ENCODE measurements at places on chromosomes 13 and 19.

DNA sequence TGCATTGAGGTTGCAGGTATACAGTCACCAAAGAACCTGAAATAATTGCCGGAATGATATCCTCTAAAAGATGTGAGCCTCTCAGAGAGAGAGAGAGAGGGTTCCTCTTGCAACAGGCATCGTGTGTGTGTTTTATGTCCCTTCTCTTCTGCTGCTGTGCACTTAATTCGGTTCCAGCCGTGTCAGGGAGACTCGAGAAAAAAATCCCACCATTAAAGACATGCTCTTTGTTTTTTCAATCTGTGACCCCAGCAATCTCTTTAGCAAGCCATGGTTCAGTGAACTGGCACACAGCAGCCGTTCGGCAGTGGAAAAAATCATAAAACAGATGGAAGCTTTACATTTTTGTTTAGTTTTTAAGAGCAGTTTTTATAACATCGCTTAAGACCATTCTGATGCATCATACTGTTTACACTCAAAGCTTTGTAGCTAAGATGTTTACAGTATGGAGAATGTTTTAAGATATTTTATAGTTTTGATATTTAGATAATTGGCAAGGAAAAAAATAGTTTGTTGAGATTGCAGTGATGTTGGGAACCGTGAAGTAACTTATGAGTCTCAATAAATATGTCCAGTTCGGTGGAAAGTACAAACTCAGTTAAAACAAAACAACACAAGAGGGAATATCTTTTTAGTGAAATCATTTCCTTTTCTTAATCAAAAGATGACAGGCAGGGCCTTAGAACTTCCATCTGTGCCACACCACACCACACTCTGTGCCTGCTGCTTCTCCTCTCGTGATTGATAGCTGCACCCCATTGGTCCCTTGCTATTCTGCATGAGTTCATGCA lies 31.2 kb upstream of the ZNF536 start:
- no peak for DNase-seq

DNA sequence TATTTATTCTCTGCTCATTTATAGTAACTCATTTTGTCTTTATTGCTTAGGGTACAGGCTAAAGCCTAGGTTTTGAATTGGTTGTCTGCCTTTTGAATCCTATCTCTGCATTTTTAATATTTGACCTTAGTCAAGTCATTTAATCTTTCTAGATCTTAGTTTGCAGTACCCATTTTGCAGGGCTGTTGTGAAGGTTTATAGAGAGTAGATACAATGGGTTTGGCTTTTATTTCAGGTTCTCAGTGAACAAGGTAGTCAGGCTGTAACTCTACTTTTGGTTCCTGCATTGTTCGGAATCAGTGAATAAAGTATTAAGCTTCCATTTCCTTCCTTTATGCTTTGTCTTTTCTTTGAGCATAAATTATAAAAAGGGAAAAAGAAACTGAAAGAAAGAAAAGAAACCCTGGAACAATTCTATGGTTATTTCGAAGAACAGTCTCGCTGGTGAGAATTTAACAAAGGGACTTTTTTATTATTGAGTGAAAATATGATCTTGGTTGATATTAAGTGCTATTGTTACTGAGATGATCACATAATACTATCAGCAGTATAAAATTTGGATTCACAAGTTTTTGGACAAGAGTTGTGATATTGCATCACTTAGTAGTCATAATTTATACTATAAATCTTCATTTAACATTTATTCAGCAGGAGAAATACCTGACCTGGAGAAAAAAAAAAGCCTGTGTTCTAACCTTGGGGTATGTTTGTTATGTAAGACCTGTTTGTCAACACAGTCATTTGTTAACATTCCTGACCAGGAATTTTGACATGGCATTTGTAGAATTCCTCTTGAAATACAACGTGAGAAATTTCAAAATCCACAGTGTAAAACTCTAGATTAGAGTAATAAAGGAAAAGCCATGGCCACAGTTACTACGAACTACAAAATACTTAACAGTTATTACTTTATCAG lies 91.3 kb downstream of the ZMYM2 start:
- DNase-seq, result no peak

GRCh38 chr13:40682449-40683240 lies 16.2 kb upstream of the FOXO1 start:
- DNase-seq, result peak; percentile 53

GRCh38 chr19:1106841-1107660 lies 3.3 kb downstream of the GPX4 start:
- no peak for DNase-seq

GRCh38 chr13:46154136-46154801 lies 27.7 kb downstream of the LCP1 start:
- no peak for DNase-seq

- no peak for DNase-seq
These were observed 1471.8 kb downstream of the EFNB2 start for GRCh38 chr13:105063676-105064075.

DNA sequence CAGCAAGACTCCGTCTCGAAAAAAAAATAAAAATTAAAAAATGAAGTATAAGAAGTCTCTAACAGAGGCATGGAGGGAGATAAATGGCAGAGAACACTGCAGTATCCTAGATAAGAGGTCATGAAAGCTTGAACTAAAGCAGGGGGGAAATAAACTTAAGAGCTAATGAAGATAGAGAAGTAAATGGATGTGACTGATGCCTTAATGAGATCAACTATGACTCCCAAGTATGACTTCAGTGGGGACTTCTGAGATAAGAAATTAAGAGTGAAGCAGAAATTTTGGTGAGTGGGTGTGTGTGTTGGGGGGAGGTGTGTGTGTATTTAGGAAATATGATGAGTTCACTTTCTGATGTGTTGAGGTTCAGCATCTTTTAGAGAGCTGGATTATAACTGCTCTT lies 55.1 kb downstream of the DIAPH3 start:
- no peak for DNase-seq

Data from activated CD8-positive, alpha-beta memory T cell treated with anti-CD3 and anti-CD28 coated beads for 24 hours (primary cell).